ENCODE measurements at places on chromosomes 16 and 17. TPM values are rescaled to one million over a fixed set of nuclear protein-coding genes. Genes with fewer than 3 reads are reported as not detected.

DNA sequence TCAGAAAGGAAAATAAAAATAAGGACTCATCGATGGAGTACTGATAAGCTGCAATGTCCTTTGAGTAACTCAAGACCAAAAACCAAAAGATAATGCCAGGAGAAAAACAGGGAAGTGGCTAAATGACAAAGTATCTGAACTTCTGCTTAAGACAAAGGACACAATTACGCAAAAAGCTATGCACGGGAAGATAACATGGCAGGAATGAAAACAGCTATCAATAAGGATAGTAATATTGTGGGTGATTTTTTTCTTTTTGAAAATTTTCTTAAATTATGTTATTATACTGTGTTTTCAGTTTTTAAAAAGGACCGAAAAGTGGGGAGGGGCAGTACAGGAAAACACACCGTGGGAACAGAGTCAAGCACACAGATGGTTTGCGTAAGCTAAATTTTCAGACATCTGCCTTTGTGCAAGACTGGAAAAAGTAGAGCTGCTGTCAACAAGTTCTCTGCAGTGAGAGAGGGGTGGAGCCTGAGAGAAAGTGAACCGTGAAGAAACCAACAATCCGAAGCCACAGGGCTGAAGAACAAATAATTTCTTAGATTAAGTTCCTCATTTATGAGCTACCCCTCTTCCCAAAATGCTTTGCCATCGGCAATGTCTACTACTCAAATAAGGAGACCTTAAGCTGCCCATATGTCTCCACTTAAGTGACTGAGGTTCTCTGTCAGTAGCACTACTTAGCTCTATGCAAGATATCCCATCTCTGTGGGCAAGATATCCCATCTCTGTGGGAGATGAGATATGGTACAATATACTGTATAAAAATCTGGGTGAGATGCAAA is 99.9 kb upstream of the CORO6 start:
- peak overlapping the region; percentile 82 for H3K27ac ChIP-seq
- H3K27me3 ChIP-seq, result no peaks in the 10 kb centered on the region
- peaks cover 19% of the 10 kb centered on the region for H3K36me3 ChIP-seq
- peak; percentile 38 for DNase-seq
- peaks cover 78% of the 10 kb centered on the region for H3K4me1 ChIP-seq
- H3K4me3 ChIP-seq, result peak overlapping the region; percentile 47

DNA sequence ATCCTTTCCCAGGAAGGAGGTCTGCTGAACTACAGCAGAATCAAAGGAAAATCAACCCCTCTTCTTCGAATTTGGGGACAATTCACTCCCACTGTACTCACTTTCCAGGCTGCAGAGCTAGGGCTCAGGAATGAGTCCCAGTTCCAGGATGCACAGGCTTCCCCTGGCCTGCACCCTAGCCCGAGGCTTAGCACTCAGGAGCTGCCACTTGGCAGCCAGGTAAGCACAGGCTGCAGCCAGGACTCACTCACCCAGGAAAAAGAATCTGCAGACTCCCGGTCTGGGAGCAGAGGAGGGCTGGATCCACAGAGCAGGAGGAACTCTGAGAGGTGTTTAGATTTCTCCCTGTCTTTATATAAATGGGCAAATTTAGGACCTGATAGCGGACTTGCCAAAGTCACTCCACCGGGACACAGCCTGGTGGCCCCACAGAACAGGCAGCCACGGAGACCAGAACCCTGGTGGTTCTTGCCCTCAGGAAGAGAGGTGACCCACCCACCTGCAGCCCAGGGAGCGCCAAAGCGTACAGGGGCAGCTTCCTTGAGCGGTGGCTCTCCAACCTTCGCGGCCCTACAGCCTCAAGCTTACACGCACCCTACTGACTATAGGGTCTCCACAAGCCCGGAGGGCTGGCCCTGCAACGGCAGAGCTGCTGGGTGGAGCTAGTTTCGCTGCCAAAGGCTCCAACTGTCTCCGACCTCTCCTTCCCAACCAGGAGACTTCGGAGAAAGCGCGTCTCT is 4.8 kb downstream of the CBLN1 start:
- H3K27ac ChIP-seq, result no peak overlapping the region
- H3K4me3 ChIP-seq, result no peak overlapping the region
- peaks cover 5% of the 10 kb centered on the region for H3K4me1 ChIP-seq
- DNase-seq, result no peak
- H3K27me3 ChIP-seq, result peaks cover 66% of the 10 kb centered on the region
- H3K36me3 ChIP-seq, result no peaks in the 10 kb centered on the region

GRCh38 chr17:33680472-33680871 is 387.4 kb upstream of the ASIC2 start:
- H3K27me3 ChIP-seq, result no peaks in the 10 kb centered on the region
- no peak overlapping the region for H3K4me3 ChIP-seq
- no peak overlapping the region for H3K27ac ChIP-seq

GRCh38 chr16:59169168-59169567 is 435.1 kb upstream of the GOT2 start:
- H3K4me1 ChIP-seq, result no peaks in the 10 kb centered on the region
- no peak overlapping the region for H3K27ac ChIP-seq
- DNase-seq, result no peak
- no peaks in the 10 kb centered on the region for H3K36me3 ChIP-seq

- H3K4me1 ChIP-seq, result peaks cover 42% of the 10 kb centered on the region
- H3K27me3 ChIP-seq, result no peaks in the 10 kb centered on the region
- H3K36me3 ChIP-seq, result peaks cover 10% of the 10 kb centered on the region
- no peak overlapping the region for H3K27ac ChIP-seq
Measured at GRCh38 chr16:10332241-10332640, 53.6 kb upstream of the ATF7IP2 start.

- H3K36me3 ChIP-seq, result peaks cover 56% of the 10 kb centered on the region
- H3K27ac ChIP-seq, result peak overlapping the region; percentile 8
- H3K4me3 ChIP-seq, result no peak overlapping the region
- DNase-seq, result no peak
- H3K27me3 ChIP-seq, result no peaks in the 10 kb centered on the region
Measured at GRCh38 chr17:30793282-30793977, 31.1 kb downstream of the CRLF3 start.

DNA sequence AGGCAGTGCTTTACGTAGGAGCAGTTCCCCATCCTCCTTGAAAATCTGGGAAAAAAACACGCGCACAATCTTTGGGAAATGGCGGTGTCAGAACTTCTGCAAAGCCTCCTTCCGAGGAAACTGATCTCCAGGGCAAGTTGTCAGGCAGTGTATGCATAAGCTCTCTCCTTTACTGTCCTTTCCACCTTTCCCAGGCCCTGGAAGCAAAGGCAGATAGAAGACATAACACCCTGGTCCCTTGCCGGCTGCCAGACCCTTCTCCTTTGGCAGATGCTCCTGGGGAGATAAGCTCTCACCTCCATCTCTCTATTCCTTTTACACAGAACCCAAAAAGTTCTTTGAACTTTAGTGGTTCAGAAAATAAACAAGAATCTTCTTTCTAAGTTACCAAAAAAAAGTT is 12.4 kb downstream of the TOB1 start:
- H3K4me1 ChIP-seq, result peaks cover 13% of the 10 kb centered on the region
- no peak overlapping the region for H3K4me3 ChIP-seq
- H3K36me3 ChIP-seq, result no peaks in the 10 kb centered on the region
- no peak overlapping the region for H3K27ac ChIP-seq

DNA sequence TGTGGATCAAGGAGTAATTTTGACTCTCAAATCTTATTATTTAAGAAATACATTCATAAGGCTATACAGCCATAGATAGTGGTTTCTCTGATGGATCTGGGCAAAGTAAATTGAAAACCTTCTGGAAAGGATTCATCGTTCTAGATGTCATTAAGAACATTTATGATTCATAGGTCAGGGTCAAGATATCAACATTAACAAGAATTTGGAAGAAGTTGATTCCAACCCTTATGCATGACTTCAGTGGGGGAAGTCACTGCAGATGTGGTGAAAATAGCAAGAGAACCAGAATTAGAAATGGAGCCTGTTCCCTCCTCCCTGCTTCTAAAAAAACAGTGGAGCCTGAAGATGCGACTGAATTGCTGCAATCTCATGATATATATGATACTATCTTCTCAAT is 36.6 kb upstream of the HNF1B start:
- no peak for DNase-seq
- H3K4me3 ChIP-seq, result no peak overlapping the region
- no peak overlapping the region for H3K27ac ChIP-seq
- H3K4me1 ChIP-seq, result no peaks in the 10 kb centered on the region
- H3K36me3 ChIP-seq, result no peaks in the 10 kb centered on the region

DNA sequence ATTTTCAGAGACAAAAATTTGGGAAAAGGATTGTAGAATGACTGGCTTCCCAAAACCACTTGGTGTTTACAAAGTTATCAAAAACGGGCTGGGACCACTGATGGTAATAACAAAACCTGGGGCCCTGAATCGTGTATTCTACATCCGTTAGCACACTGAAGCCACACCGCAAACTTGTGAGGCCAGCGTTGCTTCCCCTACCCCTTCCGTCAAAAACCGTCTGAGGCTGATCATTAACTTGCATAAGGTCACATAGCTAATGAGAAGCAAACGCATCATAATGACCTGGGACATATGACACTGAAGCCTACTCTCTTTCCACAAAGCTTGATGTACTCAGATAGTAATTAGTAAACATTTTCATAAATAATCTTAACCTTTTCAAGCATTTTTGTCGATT is 704.3 kb downstream of the MAF start:
- H3K27ac ChIP-seq, result peak overlapping the region; percentile 63
- peaks cover 1% of the 10 kb centered on the region for H3K36me3 ChIP-seq
- H3K27me3 ChIP-seq, result no peaks in the 10 kb centered on the region
- peaks cover 65% of the 10 kb centered on the region for H3K4me1 ChIP-seq

DNA sequence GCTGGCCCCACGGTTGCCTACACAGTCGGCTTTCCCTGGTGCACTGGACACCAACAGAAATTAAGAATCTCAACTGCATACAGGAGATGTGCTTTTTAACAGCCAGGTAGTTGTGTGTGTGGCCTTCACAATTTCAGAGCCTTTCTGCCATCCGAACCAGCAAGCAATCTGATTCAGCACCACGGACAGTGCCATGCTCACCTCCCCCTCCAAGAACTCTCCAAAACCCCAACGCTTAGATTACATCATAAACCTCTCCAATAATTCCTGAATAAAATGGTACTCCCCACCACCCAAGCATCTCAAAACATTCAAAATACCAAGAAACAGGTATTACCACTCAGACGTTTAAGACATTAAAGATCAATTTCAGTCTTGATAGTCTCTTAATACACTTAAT is 31.8 kb downstream of the USP7 start:
- H3K4me3 ChIP-seq, result no peak overlapping the region
- DNase-seq, result peak; percentile 72
- no peaks in the 10 kb centered on the region for H3K27me3 ChIP-seq
- H3K36me3 ChIP-seq, result peaks cover 31% of the 10 kb centered on the region
- no peak overlapping the region for H3K27ac ChIP-seq
- peaks cover 63% of the 10 kb centered on the region for H3K4me1 ChIP-seq

DNA sequence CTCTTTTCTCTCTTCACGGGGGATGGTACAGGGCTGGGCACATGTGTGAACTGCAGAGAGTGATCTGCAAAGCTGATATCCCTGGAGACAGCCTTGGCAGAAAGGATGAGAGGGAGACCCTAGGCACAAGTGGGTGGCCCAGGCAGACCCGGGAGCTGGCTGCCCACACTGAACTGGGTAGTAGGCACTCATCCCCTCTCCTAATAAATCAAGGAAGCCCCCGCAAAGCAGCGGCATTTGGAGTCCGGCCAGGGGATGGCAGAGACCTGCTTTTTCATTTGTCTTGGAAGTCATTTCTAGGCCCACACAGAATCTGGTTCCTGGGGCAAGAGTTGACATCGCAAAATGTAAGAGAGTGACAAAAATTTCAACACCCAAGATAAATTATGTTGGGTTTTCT is 3.0 kb upstream of the TFAP4 start:
- H3K27ac ChIP-seq, result no peak overlapping the region
- H3K36me3 ChIP-seq, result no peaks in the 10 kb centered on the region
- H3K27me3 ChIP-seq, result no peaks in the 10 kb centered on the region
- H3K4me3 ChIP-seq, result no peak overlapping the region

Gene MPDU1
- total RNA-seq, result 77.0 TPM

Gene HLF
- 0.95 TPM for total RNA-seq

Gene C17orf67
- 5.0 TPM for total RNA-seq

Gene TNFSF13
- 1.8 TPM for total RNA-seq

Measured in activated CD4-positive, alpha-beta T cell treated with anti-CD3 and anti-CD28 coated beads for 36 hours (primary cell).